ENCODE measurements at places on chromosomes 12 and 14. TPM values are rescaled to one million over a fixed set of nuclear protein-coding genes. Genes with fewer than 3 reads are reported as not detected.

The ARG2 gene
- total RNA-seq = 1.4 TPM

The C14orf39 gene
- not detected for total RNA-seq

- H3K4me3 ChIP-seq = no peak overlapping the region
- H3K27ac ChIP-seq = no peak overlapping the region
- H3K36me3 ChIP-seq = peaks cover 31% of the 10 kb centered on the region
- DNase-seq = no peak
- peaks cover 7% of the 10 kb centered on the region for H3K4me1 ChIP-seq
Measured at GRCh38 chr12:92778525-92778924, 75.7 kb downstream of the PLEKHG7 start.

GRCh38 chr14:64879635-64880220 lies at the start of gene SPTB:
Gene SPTB (minus strand): TSS chr14:64879907. CDS start chr14:64823094, 56,813 bp downstream.
- peak within 1 kb of the TSS; percentile 71 for H3K4me3 ChIP-seq
- H3K27me3 ChIP-seq = peaks cover 63% of the 10 kb centered on the region
- H3K36me3 ChIP-seq = no peaks in the 10 kb centered on the region
- H3K27ac ChIP-seq = no peak within 1 kb of the TSS

GRCh38 chr12:13177373-13177772 lies 19.2 kb upstream of the EMP1 start:
- no peak for DNase-seq
- H3K4me1 ChIP-seq = peaks cover 84% of the 10 kb centered on the region
- H3K4me3 ChIP-seq = no peak overlapping the region
- H3K36me3 ChIP-seq = no peaks in the 10 kb centered on the region
- no peaks in the 10 kb centered on the region for H3K27me3 ChIP-seq

The ARHGAP9 gene
- total RNA-seq = 0.50 TPM

GRCh38 chr12:82638324-82638723 lies 48.4 kb upstream of the TMTC2 start:
- peaks cover 2% of the 10 kb centered on the region for H3K27me3 ChIP-seq
- no peaks in the 10 kb centered on the region for H3K4me1 ChIP-seq
- H3K4me3 ChIP-seq = no peak overlapping the region
- no peaks in the 10 kb centered on the region for H3K36me3 ChIP-seq
- no peak overlapping the region for H3K27ac ChIP-seq

GRCh38 chr12:79643821-79644220 lies 46.9 kb downstream of the PAWR start:
- H3K36me3 ChIP-seq = peaks cover 25% of the 10 kb centered on the region
- H3K4me1 ChIP-seq = peaks cover 18% of the 10 kb centered on the region
- DNase-seq = no peak
- no peaks in the 10 kb centered on the region for H3K27me3 ChIP-seq

DNA sequence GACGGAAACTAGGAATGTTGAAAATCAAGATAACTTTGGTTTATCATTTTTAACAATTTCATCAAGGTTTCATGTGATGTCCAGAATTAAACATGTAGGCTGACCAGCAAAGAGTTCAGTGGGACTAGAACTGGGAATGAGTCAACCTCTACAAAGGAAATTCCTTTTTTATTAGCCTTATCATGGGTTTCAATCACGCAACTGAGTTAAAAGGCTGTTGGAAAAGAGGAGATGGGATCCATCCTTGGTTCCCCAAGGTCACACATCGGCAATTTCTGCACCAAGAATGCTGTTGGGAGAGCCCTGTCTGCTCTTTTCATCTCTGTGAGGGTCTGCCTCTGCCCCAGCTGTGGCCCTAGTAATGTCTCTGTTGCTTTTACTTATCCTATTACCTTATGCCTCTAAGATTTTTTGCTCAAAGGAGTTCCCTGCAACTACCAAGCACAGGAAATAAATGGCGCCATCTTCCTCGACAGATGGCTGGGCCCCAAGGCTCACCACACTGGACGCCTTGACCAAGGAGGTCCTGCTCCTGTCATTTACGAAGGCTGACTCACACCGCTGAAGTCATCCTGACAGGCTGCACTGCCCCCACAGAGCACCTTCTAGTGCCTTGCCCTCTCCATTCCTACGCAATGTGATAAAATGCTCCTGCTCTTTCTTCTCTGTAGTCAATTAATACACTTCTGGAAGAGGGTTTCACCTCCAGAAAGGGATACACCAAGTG lies 367.4 kb downstream of the GXYLT1 start:
- no peak for DNase-seq
- no peaks in the 10 kb centered on the region for H3K4me1 ChIP-seq
- H3K36me3 ChIP-seq = no peaks in the 10 kb centered on the region
- H3K27me3 ChIP-seq = peaks cover 4% of the 10 kb centered on the region
- H3K27ac ChIP-seq = no peak overlapping the region

DNA sequence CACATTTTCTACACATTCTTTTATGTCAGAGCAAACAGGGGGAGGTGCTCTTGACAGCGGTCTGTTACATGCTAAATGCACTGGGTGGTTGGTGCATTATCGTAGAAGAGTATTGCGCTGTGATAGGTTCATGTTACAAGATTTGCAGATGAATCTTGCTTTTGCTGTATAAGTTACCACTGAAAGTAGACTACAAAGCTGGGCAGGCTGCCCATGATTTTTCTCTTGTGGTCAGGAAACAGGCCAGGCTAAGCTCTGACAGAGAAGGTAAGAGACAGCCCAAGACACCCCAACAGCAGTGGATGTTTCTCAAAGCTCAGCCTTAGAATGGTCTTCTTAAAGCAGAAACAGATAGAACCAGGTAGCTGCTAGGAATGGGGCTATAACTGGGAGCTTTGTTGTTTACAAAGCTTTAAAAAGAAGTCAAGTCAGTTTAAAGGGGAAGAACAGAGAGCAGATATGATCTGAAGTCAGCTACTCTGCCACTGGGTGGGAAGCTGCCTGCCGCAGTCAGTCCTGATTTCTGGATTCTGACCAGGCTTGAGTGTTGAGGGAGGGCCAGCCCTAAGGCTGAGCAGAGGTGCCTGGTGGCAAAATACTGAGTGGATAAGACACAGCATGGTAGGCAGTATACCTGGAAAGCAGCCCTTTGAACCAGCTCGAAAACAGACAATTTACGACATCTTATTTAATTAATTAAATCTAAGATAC lies 9.4 kb downstream of the KCNA1 start:
- H3K36me3 ChIP-seq = no peaks in the 10 kb centered on the region
- DNase-seq = no peak
- H3K4me1 ChIP-seq = no peaks in the 10 kb centered on the region
- peaks cover 18% of the 10 kb centered on the region for H3K27me3 ChIP-seq

- H3K4me3 ChIP-seq = no peak overlapping the region
- H3K27me3 ChIP-seq = no peaks in the 10 kb centered on the region
- H3K4me1 ChIP-seq = no peaks in the 10 kb centered on the region
- H3K27ac ChIP-seq = no peak overlapping the region
- no peaks in the 10 kb centered on the region for H3K36me3 ChIP-seq
- no peak for DNase-seq
Measured at GRCh38 chr12:40198601-40199000, 26.2 kb upstream of the LRRK2 start.

DNA sequence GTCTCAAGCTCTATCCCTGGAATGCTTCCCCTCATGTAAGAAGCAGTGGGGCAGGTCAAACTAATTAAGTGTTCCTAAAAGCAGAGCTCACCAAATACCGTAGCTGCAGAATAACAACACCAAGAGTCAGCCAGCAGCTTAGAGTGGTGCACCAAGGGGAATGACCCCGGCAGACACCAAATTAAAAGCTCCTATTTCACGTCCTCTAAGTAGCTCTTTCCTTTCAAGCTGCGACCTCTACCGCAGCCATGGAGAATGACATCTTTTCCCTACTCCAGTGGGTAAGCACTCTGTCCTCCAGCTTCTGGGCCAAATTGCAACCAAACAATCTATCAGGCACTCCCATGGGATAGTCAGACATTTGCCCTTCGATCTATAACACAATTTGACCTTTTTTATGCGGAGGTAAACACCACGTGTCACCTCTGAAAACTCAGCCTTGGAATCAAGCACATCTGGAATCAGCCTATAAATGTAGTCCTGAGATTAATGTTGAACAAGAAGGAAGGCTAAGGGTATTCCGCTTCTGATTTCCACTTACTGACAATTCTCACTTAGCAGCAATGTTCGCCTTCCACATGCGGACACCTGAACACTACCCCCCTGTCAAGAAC lies 67.6 kb upstream of the CDKN3 start:
- no peak overlapping the region for H3K4me3 ChIP-seq
- peak; percentile 53 for DNase-seq
- H3K36me3 ChIP-seq = no peaks in the 10 kb centered on the region
- peaks cover 7% of the 10 kb centered on the region for H3K4me1 ChIP-seq

DNA sequence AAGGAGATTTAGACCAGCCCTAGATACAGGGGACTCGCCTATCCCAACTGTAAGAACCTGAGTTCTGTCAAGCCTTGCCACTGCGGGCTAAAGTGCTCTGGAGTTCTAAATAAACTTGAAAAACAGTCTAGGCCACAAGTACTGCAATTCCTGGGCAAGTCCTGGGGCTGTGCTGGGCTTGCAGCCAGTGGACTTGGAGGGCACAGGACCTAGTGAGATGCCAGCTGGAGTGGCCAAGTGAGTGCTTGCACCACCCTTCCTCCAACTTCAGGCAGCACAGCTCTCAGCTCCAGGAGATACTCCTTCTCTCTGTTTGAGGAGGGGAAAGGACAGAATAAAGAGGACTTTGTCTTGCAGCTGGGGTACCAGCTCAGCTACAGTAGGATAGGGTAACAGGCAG lies 307.6 kb upstream of the FBXO33 start:
- H3K4me3 ChIP-seq = no peak overlapping the region
- no peak for DNase-seq
- no peaks in the 10 kb centered on the region for H3K27me3 ChIP-seq

DNA sequence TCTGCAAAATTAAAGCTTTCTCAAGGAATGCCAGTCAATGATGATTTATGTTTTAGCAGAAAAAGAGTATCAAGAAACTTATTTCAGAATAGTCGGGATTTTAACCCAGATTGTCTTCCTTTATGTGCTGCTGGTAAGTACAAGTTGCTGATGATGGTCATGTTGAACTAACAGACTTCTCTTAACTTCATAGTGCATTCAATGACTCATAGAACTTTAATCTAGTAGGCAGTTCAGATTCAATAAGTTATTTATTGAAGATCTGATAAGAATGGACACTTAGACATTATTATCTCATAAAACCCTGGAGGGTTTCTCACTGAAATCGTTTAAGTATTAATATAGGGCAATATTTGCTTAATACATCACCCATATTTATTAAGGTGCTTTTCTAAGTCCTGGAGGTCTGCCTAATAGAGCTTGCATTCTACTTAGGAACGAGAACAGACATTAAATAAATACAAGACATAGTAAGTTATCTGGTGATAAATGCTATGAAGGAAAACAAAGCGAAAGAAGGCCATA lies 33.8 kb downstream of the TOGARAM1 start:
- H3K4me3 ChIP-seq = no peak overlapping the region
- peaks cover 15% of the 10 kb centered on the region for H3K36me3 ChIP-seq
- no peak for DNase-seq
- no peak overlapping the region for H3K27ac ChIP-seq

The OTOGL gene
- total RNA-seq = 0.08 TPM

The NELL2 gene
- not detected for total RNA-seq

DNA sequence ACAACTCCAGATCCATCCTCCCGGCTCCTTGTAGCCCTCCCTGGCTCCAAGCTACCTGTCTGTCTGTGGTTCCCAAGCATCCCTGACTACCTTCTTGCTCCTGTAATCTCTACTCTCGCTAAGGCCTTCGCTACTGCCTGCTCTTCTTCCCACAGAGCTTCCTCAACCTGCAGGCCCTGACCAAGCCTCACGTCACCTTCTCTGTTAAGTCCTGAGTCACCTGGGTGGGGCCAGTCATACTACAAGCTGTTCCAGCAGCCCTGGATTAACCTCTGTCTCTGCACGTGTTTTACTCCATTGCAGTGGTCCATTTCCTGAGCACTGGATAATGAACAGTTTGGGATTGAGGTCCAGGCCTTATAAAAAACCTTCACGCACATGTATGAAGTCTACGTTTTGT lies 770.7 kb downstream of the BCL11B start:
- peaks cover 2% of the 10 kb centered on the region for H3K27me3 ChIP-seq
- H3K36me3 ChIP-seq = no peaks in the 10 kb centered on the region
- no peak overlapping the region for H3K27ac ChIP-seq
- H3K4me3 ChIP-seq = no peak overlapping the region

DNA sequence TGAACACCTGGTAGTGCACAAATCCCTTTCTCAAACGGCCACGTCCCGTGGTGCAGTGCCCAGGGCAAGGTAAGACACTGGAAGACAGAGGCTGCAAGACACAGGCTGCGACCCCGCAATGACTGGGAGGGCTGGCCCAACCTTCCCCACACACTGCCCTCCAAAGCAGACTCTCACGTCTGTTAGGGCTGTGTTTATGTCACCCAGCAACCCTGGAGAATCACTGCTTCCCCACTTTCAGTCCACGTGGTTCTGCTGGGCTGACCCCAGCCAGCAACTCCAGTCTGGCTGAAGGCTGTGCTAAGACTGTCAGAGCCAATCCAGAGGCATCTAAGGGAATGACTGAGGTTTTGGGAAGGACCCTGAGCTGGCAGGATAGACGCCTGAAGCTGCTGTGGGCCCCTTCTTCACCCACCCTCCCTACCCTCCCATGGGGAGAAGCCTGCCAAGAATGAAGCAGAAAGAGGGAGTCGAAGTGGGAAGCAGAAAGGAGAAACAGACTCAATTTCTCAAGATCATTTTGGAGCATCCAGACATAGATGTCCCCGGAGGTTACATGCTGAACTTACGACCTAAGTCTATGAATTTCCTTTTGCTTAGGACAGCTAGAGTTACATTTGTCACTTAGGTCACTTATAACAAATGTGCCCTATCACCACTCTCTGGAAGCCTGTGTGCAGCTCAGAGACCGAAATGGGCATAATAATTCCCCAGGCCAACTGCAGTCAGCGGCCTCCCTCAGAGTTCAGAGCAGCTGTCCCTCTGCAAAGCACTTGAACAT lies 11.7 kb downstream of the KDM2B start:
- peak; percentile 53 for DNase-seq
- peaks cover 22% of the 10 kb centered on the region for H3K36me3 ChIP-seq
- H3K27ac ChIP-seq = peak overlapping the region; percentile 66
- H3K27me3 ChIP-seq = no peaks in the 10 kb centered on the region

- no peaks in the 10 kb centered on the region for H3K4me1 ChIP-seq
- peaks cover 21% of the 10 kb centered on the region for H3K27me3 ChIP-seq
- H3K27ac ChIP-seq = no peak overlapping the region
- H3K4me3 ChIP-seq = no peak overlapping the region
- no peaks in the 10 kb centered on the region for H3K36me3 ChIP-seq
- DNase-seq = peak; percentile 24
Measured at GRCh38 chr14:69281450-69282169, 21.7 kb downstream of the GALNT16 start.

GRCh38 chr14:20613094-20614037 lies 22.2 kb upstream of the RNASE12 start:
- H3K27ac ChIP-seq = no peak overlapping the region
- peaks cover 15% of the 10 kb centered on the region for H3K4me1 ChIP-seq
- no peak overlapping the region for H3K4me3 ChIP-seq
- H3K27me3 ChIP-seq = no peaks in the 10 kb centered on the region
- DNase-seq = peak; percentile 100

DNA sequence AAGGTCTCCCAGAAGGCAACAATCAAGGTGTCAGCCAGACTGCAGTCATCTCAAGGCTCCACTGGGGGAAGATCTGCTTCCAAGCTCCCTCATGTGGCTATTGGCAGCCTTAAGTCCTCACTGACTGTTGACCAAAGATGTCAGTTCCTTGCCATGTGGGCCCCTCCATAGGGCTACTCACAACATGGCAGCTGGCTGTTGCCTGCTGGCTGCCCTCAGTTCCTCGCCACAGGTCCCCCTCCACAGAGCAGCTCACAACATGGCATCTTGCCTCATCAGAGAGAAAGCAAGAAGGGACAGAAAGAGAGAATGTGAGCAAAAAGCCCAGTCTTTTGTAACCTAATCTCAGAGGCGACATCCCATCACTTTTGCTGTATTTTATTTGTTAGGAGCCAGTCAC lies 34.4 kb upstream of the EGLN3 start:
- H3K27me3 ChIP-seq = peaks cover 2% of the 10 kb centered on the region
- H3K4me3 ChIP-seq = no peak overlapping the region
- no peaks in the 10 kb centered on the region for H3K36me3 ChIP-seq
- no peak for DNase-seq
- H3K27ac ChIP-seq = no peak overlapping the region
- peaks cover 7% of the 10 kb centered on the region for H3K4me1 ChIP-seq

Data from HFFc6 (cell line).